Jurkat, Clone E6-1 (cell line): ENCODE measurements at places on chromosomes 1 and 21.

- DNase-seq: no peak
Measured at GRCh38 chr1:115837740-115838421, 3.0 kb downstream of the NHLH2 start.

GRCh38 chr21:35178827-35179226, 129.7 kb upstream of the RUNX1 start:
- DNase-seq: no peak

- no peak for DNase-seq
Measured at GRCh38 chr1:67892476-67893125, 59.3 kb upstream of the GNG12 start.

DNA sequence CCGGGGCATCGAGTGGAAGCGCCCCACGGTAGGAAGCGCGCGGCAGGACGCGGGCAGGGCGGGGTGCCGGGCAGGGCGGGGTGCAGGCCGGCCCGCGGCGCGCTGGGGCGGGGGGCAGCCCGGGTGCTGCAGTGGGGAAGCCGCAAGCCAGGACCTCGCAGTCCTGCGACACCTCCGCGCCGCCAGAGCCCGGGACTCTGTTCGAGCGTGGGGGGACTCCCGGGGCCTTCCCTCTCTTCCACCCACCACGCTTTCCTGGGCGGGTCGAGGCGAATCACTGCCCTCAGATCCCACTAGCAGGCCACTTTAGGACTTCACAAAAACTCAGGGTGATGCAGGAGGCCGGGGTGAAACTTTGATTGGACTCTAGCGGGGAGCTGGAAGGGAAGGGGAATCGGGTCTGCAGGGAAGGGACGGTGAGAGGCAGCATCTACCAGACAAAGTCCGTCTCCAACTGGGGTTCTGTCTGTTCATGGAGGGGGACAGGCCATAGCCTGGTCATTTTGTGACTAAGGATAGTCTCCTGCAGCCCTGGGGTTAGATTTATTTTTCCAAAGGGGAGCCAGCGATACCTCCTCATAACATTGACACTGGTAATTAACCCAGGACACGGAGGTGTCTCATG, 623 bp downstream of the CAPN2 start:
- no peak for DNase-seq
